ENCODE measurements at places on chromosomes 4 and X. TPM values are rescaled to one million over a fixed set of nuclear protein-coding genes. Genes with fewer than 3 reads are reported as not detected.

DNA sequence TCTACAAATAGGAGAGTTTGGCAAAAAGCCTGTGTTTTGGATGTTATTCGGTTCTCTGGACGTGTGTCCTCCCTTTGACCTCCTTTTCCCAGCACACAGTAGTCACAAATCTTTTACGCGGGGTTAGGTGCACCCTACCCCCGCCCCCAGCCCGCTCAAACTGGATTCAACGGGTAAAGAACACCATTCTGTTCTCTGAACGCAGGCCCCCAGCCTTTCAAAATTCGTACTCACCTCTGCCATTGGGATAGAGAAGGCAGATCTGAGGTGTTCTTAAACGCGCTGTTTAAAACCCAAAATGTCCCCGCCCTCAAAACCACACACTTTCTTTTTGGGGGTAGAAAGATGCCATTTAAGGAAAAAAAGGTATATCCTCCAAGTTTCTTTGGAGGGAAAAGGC lies 2.7 kb downstream of the LEF1 start:
- DNase-seq = no peak

DNA sequence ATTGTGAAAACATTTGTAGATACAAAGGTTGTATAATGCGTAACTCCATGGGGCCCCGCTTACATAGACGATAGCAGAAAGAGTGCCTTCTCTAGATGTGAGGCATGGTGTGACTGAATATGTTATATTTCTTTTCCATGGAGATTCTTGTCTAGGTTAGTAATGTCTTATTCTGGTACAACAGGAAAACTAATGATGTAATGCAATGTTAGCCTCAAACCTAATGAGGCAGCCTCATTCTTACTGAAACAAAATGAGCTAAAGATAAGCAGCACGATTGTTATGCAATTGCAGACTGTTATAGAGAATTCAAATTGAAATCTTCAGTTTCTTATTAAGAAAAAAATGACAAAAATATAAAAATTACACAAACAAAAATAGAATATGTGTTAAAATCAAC lies 171.1 kb upstream of the ANKRD50 start:
- no peak for DNase-seq

GRCh38 chr4:138803051-138803450 lies 212.5 kb upstream of the NOCT start:
- no peak for DNase-seq

DNA sequence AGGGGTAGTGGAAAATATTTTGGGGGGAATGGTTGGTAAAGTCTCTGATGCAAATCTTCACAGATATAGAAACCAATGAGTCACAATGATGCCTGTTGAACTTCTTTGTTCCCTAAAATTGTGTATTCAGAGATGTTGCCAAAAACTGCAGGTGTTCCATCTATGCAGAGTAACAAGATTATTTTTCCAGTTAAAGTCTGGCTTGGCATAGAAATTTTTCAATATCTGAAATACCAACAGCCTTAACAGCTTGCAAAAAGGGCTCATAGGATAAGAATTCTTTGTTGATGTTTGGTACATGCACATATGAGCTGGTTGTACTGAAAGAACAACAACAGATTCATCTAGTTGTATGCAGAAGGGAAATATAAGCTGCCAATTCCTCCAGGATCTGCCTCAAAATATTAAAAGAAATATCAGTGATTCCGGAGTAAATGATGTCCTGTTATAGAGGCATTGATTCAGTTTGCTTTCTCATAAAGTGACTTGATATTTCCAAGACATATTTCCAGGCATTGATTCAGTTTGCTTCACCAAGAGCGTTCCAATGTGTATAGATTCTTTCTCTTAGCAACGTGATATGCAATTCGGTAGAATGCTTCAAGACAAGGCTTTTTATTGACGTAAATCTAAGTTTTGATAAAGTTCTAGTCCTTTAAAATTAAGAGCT lies 564.4 kb downstream of the TMA16 start:
- DNase-seq = no peak

DNA sequence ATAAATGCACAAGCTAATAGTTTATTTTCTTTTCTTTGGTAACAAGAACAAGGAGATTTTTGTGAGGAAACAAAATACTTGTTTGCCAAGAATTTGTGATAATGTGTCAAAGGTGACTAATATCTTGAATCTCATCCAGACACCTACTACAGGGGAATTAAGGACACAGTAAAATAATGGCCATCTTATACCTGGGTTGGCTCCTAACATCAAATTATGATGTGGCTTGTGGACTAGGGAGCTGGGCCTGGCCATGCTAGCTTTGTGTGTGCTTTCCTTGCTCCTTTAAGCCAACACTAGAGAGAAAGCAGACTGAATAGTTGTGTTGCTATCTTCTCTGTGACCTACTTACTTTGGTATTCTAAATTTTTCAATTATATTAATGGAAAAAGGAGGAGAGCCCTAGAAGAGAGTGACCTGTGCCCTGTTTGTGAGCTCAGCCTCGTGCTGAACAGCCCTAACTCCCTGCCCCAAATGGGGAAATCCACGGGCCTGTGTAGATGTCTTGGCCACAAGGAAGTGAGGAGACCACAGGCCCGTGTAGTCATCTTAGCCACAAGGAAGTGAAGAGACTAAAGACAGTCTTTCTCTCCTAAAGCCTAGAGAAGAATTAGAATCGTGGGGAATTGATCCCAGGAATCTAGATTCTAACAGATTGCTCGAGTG lies 23.3 kb downstream of the ARHGAP24 start:
- no peak for DNase-seq

Gene MAGEC3
- total RNA-seq = not detected
